ENCODE measurements at places on chromosomes 4 and X. TPM values are rescaled to one million over a fixed set of nuclear protein-coding genes. Genes with fewer than 3 reads are reported as not detected.

GRCh38 chr4:12573716-12574115 lies 910.4 kb downstream of the RAB28 start:
- no peak for DNase-seq

GRCh38 chr4:970854-971520 lies 2.4 kb downstream of the DGKQ start:
- DNase-seq, result no peak

ZXDA gene
- total RNA-seq, result 4.8 TPM

GRCh38 chrX:47563801-47564315 lies 2.9 kb downstream of the ARAF start:
- no peak for DNase-seq

- DNase-seq, result no peak
These were observed 93.3 kb upstream of the BANK1 start for GRCh38 chr4:101697266-101697665.

DNA sequence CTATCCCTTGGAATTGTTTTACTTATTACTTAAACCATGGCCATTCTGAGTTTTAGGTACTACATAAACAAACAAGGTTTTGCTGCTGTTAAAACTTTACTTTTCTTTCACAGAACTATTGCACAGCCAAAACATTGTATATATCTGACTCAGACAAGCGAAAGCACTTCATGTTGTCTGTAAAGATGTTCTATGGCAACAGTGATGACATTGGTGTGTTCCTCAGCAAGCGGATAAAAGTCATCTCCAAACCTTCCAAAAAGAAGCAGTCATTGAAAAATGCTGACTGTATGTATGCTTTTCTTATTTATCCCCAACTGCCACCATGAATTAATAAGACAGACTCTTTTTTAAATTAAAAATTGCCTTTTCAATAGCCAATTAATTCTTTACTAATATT lies 69.8 kb downstream of the CCKAR start:
- DNase-seq, result no peak

ACE2 gene
- 2.4 TPM for total RNA-seq

- no peak for DNase-seq
These were observed 21.6 kb downstream of the TSPAN6 start for GRCh38 chrX:100615005-100615404.

- DNase-seq, result no peak
These were observed 26.7 kb upstream of the BMP2K start for GRCh38 chr4:78749258-78749971.

DNA sequence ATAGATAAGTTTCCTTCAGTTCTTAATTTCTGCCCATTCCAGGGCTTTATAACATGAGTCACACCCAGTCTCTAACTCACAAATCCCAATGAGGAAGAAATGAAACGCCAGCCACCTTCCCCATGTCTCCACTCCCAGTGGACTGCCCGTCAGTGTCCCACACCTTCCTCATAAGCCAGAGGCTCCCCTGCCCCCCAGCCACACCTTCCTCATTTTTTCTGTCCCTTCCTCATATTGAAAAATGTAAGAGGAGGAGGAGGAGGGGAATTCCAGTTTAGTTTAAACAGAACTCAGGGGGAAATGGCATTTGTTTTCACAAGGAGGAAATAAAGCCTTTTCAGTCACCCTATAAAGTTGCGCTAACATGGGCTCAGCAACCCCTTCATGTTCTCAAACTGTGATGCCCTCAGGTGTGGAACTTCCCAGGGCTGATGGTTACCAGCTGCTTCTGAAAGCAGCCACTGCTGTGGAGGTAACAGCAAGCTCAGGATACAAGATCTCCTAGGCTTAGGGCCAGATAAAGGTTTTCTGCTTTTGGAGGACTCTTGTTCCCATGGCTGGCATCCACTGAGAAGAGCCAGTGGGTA lies 97.8 kb downstream of the PARM1 start:
- DNase-seq, result no peak
